ENCODE measurements at places on chromosomes 11 and 22.
A peak's percentile ranks its signal among the peaks of the same experiment; 100 is the strongest.

GRCh38 chr11:39678996-39679395 lies 1780.5 kb downstream of the LRRC4C start:
- no peak for DNase-seq

DNA sequence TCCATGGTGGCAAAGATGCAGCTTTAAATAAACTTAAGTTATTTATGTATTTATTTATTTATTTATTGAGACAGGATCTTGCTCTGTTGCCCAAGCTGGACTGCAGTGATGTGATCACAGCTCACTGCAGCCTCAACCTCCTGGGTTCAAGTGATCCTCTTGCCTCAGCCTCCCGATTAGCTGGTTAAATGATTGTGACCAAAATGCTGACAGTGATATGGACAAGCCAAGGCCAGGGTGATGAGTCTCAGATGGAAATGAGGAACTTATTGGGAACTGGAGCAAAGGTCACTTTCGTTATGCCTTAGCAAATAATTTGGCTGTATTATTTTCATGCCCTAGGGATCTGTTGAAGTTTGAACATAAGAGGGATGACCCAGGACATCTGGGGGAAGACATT lies 9.3 kb upstream of the LRP5 start:
- DNase-seq: no peak

GRCh38 chr11:10285148-10285802 lies 8.7 kb downstream of the SBF2 start:
- no peak for DNase-seq

DNA sequence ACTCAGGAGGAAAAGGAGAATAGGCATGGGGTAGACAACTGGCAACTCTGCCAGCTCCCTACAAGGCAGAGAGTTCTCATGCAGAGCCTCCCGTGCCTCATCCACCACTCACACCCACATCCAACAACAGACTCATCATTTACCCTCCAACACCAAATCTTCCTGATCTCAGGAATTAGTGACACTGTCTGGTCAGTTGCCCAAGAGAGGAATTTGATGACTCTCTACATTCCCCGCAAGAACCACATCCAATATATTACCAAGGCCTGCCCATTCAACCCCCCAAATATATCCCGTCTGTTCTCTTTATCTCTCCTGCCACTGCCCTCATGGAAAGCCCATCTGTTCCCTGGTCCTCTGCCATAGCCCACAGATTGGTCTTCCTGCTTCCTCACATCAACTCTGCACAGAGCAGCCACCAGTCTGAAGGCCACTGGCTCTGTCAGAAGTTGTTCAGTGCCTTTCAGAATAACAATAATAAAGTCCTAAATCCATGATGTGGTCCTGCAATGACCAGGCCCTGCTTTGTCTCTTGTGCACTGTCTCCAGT lies 57.5 kb upstream of the CD82 start:
- no peak for DNase-seq

GRCh38 chr11:100925935-100926334 lies 203.7 kb downstream of the PGR start:
- DNase-seq: no peak

- DNase-seq: no peak
These were observed 83.5 kb downstream of the ACER3 start for GRCh38 chr11:76944225-76944624.

GRCh38 chr11:77267962-77268361 lies 33.5 kb downstream of the GDPD4 start:
- no peak for DNase-seq

DNA sequence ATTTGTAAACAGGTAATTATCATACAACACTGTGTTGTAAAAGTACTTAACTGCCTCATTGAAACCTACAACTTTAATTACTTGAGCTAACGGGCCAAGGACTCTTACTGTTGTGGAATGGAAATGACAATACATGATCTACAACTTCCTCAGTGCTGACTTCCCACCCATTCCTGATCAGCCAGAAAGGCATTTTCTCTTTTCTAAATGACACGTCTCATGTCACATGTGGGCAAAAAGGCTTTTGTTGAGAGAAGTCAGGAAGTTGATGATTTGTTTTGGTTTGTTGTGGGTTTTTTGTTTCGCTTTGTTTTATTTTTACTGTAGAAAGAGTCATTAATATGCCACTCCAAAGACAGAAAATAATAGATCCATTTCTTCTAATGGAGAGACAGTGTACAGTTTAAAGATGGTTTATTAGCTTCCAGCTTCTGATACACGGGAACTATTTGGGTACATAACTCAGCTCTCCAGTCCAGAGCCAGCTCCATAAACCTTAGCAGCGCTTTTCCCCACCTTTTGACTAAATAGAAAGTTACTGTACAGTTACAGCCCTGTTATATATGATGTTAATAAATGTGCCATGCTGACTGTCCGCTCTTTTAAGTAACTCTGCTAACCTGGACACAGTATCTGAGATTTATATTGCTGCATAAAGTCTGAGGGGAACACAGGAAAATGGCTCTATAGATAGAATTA lies 509.4 kb upstream of the API5 start:
- no peak for DNase-seq

DNA sequence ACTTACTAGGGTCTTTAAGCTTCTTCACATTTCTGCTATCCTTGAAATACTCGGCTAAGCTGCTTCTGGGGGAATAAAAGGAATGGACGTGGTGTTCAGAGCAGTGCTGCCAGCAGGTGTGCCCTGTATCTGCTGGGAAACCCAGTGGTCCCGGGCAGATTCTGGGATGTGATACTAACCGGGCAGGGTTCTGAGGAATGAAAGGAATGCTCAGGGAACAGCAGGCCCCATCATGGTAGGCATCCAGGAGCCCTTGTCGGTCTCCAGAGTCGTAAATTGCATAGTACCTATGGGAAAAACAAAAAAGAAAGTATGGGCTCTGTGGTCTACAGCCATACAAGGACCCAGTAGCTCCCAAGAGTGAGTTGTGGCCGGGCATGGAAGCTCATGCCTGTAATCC lies 4.5 kb upstream of the TMEM223 start:
- no peak for DNase-seq

GRCh38 chr22:39147335-39148025 lies 5.0 kb downstream of the CBX7 start:
- DNase-seq: no peak

- no peak for DNase-seq
These were observed 123.3 kb upstream of the RASSF10 start for GRCh38 chr11:12885717-12886239.

- DNase-seq: no peak
These were observed 9.1 kb upstream of the PGA3 start for GRCh38 chr11:61194169-61194671.

DNA sequence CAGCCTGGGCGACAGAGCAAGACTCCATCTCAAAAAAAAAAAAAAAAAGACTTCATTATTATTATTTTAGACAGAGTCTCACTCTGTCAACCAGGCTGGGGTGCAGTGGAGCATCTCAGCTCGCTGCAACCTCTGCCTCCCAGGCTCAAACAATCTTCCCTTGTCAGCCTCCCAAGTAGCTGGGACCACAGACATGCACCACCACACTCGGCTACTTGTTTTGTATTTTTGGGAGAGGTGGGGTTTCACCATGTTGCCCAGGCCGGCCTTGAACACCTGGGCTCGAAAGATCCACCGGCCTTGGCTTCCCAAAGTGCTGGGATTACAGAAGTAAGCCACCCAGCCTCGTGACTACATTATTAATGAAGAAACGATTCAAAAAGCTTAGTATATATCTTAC lies 5.3 kb upstream of the TYMP start:
- no peak for DNase-seq

DNA sequence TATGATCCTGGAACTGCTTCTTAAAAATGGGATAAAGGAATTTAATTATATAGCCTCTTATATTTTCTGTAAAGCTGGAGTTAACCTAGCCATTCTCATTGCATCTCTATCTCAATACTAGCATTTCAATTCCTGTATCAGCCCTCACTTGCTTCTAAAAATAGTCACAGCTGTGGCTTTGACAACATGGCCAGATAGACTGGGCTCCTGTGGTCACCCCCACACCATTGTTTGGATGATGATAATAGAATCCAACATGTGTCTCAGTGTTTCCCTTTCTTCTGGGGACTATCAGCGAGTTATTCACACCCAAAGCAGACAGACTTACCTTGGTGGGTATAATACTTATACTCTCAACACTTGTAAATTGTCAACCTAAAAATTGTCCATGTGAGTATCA lies 6.9 kb downstream of the VWA5A start:
- DNase-seq: no peak

DNA sequence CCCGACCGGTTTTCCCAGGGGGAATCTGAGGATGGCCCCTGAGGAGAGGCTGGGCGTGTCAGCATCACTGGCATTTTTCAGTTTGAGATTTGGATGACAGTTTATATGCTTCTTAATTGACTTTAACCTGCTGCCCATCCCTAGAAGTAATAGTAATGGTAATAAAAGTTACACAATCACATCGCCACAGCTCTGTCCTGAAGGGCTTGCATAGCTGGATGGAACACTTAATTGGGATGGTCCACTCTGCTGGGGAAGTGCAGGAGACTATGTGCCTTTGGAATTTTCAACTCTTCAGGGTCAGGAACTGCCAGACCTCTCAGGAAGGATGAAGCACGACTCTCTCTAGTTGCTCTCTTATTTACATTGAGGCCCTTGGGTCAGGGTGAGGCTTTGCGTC lies 16.2 kb downstream of the BARX2 start:
- no peak for DNase-seq

GRCh38 chr11:1883346-1884302 lies 8.1 kb downstream of the PRR33 start:
- no peak for DNase-seq

DNA sequence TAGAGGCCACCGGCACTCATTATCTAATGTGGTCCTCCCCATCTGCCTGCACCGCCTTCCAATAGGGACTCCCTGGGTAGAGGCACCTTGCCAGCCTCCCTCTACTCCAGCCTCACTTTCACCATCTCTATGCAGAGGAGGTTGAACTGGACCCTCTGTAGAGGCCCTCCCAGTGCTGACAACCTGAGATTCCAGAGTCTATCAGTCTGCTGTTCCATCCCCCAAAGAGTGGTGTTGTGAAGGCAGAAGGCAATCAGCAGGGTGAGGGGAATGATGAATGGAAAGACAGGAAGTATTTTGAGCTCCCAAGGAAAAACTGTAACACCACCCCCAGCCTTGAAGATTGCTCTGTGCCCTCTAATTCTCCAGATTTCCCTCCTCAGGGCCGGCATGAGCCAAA lies 77.9 kb downstream of the THAP12 start:
- no peak for DNase-seq

DNA sequence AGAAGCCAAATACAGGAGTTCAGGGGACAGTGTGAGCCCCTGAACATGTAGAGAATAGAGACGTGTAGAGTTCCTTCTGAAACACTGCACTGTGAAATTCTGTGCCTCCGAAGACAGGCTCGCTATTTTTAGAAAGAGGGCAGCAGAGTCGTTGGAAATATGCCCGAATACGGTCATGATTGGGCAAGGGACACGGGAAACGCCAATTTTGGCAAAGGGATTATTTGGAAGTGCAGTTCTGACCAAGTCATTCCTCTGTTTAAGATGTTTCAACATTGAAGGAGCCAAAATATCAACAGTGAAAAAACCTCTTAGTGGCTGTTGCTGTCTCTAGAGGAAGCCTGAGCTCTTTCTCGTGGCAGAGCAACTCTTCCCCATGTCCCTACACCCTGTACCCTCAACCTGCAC lies 9.5 kb upstream of the CBX6 start:
- no peak for DNase-seq

GRCh38 chr11:84289381-84289906 lies 1003.3 kb upstream of the CCDC90B start:
- no peak for DNase-seq

- DNase-seq: no peak
These were observed 851.8 kb downstream of the BRD1 start for GRCh38 chr22:48975886-48976285.

GRCh38 chr11:113184498-113184897 lies 129.9 kb upstream of the TTC12 start:
- DNase-seq: no peak

GRCh38 chr22:46884365-46884764 lies 121.9 kb downstream of the TBC1D22A start:
- DNase-seq: no peak

DNA sequence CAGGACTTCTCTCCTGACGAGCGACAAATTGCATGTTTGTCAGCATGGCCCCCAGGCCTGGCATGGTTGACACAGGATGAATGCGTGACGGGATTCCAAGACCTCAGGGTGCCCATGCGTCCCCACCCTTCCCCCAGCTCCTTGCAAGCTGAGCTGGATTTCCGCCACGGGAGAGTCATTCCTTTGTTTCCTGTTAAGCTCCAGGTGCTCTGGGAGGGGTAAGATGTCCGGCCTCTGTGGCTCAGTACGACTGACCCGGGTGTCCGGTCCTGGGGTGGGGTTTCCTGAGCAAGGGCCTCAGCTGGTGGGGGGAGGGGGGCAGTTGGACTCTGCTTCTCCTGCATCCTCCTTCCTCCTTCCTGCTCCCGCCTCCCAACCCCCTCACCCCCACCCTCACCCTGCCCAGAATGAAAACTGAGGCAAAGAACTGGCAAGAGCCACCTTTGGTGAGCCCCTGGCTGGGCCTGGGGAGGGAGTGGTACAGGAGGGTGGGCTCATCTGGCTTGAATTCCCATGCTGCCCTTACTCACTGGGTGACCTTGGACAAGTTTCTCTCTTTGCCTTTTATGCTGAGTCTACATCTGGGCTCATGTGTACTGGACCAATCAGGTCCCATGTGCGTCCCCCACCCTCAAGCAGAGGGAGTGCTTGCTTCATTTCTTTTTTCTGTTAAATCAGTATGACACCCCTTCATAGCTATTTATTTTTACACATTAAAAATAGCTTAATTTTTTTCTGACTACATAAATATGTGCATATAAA lies 2.5 kb downstream of the CDC42EP2 start:
- DNase-seq: no peak

DNA sequence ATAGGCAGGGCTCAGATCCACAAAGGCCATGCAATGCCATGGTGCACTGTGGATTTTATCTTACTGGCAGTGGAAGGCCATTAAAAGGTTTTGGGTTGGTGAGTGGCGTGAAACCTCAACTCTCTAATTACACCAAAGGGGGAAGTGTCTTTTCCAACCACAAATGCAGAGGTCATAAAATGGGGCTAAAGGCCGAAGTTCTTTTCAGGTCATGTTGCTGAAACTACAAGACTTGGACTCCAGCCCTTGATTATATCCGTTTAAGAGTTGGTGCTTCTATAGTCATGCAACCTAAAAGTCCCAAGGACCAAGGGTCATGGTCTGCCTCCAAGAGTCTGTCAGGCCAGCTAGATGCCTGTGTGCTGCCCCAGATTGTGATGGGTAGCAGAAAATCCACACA lies 434.3 kb downstream of the RAB38 start:
- DNase-seq: no peak

DNA sequence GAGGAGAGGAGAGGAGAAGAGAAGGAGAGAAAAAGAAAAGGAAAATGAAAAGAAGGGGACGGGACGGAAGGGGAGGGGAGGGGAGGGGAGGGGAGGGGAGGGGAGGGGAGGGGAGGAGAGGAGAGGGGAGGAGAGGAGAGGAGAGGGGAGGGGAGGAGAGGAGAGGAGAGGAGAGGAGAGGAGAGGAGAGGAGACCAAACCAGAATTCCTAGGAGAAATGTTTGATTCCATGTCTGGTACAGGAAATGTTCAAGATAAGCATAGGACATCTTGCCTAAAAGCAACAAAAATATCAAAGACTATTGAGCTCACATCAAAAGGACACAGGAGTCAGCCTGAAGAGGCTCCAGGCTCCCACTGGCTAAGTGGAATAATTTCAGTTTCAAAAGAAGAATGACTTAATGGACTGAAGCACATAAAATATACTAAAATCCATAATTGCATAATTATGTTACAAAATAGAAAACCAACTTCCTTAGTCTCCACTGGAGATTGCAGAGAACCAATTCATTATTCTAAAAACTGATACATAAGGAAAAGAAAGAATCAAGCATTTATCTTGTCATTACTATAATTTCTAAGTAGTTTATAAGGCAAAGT lies 101.1 kb upstream of the APOA1 start:
- DNase-seq: no peak

- DNase-seq: peak; percentile 36
These were observed 132.7 kb upstream of the RCN1 start for GRCh38 chr11:31958076-31958735.

Data from memory B cell (primary cell).